Activated naive CD8-positive, alpha-beta T cell treated with anti-CD3 and anti-CD28 coated beads, Interleukin-2, amount 10 ng/mL, durations not matched to agents 7 days and 5 days (primary cell): ENCODE measurements at places on chromosomes 7 and 10. TPM values are rescaled to one million over a fixed set of nuclear protein-coding genes. Genes with fewer than 3 reads are reported as not detected.

DNA sequence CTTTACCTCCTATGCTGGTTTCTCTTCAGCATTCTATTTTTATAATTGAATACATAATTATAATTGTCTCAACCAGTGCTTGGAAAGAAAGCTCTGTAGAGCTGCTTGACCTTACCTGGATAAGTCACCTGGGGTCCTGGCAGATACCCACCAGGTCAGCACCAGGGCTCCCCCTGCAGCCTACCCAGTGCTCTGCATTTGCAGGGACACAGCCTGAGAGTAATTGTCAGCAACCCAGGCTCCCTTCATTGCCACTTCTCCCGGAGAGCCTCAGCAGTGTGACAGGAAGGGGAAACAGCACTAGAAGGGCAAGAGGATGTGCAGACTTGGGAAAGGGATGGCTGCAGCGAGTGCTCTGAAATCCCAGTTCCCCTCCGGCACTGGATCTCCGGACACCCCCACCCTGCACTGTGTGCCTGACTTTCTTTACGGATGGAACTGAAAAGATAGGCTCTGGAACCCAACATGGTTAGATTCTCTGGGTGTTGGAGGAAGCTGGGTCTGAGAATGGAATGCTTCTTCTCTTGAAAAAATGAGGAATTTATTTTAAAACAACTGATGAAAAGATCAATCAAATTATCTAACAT lies 11.4 kb upstream of the PAX4 start:
- H3K4me3 ChIP-seq = no peak overlapping the region
- no peaks in the 10 kb centered on the region for H3K36me3 ChIP-seq
- H3K4me1 ChIP-seq = no peaks in the 10 kb centered on the region
- no peak overlapping the region for H3K27ac ChIP-seq
- H3K27me3 ChIP-seq = peaks cover 37% of the 10 kb centered on the region

TMEM184A gene
- total RNA-seq = not detected

SLC29A3 gene
- 5.6 TPM for total RNA-seq

SPDYE5 gene
- 0.14 TPM for total RNA-seq
